ENCODE measurements at places on chromosomes 3 and 15.

DNA sequence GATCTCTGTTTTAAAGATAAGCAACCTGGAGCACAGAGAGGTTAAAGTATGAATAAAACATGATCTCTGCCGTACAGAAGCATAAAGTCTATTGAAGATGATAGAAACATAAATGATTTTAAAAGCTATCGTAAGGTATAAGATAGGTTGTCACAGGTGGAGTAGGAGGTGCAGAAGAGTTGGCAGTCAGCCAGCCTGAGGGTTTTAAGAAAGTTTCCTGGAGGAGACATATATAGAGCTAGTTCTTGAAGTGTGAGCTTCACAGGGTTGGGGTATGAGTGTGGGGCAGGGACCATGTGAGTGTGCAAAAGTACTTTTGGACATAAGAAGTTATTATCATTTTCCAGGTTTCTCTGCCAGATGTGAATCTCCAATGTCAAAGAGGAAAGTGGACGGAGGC is 3.9 kb upstream of the FGF12 start:
- no peak for DNase-seq

DNA sequence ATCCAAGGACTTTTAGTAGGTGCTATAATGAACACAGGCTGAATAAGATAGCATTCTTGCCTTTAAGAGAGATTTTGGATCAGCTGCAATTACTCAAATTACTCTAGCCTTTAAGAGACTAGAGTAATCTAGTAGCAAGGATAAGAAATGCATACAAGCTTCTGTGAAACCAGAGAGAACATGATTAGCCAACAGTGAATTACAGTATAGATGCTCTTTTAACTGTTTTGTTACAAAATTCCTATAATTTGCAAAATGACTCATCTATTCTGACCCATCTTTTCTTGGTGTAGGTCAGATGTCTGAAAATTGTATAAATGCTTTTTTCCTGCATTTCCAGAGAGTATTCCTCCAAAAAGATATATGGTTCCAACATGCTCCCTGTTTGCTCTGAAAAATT is 66.9 kb downstream of the CEP63 start:
- DNase-seq = no peak

GRCh38 chr3:36989005-36989404 is 3.9 kb downstream of the EPM2AIP1 start:
- DNase-seq = no peak

GRCh38 chr3:98592345-98592935 is 971 bp downstream of the CPOX start:
- DNase-seq = no peak

GRCh38 chr15:60890375-60891230 is 338.5 kb downstream of the RORA start:
- DNase-seq = no peak

DNA sequence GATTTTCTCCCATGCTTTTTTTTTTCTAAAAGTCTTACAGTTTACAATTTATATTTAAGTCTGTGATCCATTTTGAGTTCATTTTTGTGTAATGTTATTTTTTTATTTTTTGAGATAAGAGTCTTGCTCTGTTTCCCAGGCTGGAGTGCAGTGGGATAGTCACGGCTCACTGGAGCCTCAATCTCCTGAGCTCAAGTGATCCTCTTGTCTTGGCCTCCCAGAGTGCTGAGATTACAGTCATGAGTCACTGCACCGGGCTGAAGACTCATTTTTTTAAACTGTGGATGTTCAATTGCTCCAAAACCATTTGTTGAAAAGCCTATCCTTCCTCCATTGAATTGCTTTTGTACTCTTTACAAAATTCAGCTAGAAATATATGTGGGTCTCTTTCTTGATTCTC is 19.5 kb downstream of the LNP1 start:
- no peak for DNase-seq

DNA sequence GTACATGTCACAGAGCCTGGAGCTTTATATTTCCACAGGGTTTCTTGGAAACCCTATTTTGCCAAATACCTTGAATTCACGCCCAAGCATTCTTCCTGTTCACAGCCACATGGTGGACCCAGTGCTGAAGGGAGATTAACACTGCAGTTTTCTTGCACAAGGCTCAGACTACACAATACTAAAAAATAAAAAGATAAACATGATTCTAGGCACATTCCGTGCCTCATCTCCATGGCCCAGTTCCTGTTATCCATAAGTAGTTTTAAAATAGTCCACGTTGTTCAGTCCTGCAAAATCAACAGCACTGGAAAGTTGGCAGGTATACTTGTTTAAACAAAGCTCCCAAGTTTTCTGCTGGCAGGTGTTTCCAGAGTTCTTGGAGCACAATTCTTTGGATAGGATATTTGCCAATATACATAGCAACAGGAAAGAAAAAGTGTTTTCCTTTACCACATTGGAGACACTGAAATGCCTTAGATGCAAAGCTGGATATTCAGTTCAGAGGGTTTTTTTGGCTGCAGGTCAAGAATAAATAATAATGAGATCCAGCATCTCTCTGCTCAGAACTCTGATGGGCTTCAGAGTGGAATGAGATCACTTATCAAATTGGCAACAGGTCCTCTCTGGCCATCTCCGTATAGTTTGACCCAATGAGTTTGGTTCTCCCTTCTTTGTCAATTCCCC is 88.1 kb upstream of the TGFBR2 start:
- no peak for DNase-seq

DNA sequence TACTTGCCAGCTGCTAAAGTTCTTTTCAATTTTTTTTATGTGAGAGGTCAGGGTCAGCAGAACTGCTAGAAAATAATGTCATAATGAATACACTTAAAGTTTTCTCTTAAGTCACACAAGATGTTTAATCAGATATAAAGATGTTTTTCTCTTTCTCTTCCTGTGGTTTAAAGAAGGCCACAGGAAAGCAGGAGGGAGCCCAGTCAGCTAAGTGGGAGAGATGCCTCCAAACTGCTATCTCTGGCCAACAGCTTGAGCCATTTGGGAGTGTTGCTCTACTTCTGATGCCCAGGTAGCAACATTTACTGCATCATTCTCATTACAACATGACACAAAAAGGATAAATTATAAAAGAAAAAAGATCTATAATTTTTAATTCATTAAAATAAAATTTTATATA is 45.7 kb upstream of the NLGN1 start:
- no peak for DNase-seq

DNA sequence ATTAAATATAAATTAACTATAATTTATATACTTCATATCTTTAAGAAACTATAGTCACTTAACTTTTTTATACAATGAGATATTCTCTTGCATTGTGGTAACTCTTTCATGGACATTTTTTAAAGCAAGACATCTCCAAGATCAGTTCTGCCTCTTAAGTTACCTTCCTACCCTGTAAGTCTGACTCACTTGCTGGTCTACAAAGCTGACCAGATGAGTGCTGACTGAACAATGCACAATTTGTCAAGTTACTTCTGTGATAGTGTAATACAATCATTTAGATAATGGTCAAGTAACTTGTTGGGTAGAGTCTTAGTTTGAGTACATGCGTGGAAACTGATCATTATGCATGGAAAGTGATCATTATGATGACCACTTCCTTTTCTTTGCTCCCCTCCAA is 145.9 kb downstream of the MEIS2 start:
- no peak for DNase-seq

DNA sequence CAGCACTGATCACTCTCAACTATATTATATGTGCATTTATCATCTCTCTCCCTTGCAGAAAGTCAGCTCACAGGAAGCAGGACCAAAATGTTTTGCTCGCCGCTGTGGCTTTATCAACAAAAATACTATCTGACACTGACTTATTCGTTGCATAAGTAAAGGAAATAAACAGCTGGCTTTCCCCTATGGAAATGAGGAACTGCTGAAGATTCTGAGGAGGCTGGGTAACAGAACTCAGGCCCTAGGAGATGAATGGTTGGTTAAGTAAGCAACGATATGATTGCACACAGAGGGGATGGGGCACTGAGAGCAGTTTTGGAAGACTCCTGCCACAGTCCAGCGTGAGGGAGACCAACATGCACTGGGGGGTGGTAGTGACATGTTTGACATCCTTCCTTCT is 181.1 kb downstream of the STT3B start:
- no peak for DNase-seq

DNA sequence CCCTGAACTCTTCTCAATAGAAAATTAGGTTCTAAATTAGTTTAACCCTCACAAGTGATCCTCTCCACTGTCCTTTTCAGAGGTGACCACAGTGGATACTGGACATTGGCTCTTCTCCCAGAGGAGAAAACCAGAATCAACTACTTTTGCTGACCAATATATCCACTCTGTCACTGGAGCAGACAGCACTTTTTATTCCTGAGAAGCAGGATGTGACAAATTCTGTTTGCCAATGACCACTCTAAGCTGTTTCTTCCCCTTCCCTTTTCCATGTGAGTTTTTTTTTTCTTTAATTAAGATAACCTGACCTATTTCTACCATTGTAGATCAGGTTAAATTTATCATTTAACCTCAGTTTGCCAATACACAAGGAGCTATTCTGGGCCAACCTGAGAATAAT is 79.7 kb upstream of the ZNF280D start:
- no peak for DNase-seq

GRCh38 chr3:135878501-135878900 is 87.0 kb upstream of the PPP2R3A start:
- DNase-seq = no peak

Measured in activated CD4-positive, alpha-beta T cell treated with anti-CD3 and anti-CD28 coated beads, Interleukin-2, amount 50 U/mL, for 1 hour (primary cell).